NCI-H2227 treated with DMSO at 0.1 percent for 48 hours (cell line): ENCODE measurements at places on chromosomes 5 and 9.

GRCh38 chr5:109482748-109483147, 73.0 kb upstream of the PJA2 start:
- no peak for DNase-seq

- DNase-seq = no peak
Measured at GRCh38 chr5:143619040-143619439, 192.9 kb upstream of the HMHB1 start.

DNA sequence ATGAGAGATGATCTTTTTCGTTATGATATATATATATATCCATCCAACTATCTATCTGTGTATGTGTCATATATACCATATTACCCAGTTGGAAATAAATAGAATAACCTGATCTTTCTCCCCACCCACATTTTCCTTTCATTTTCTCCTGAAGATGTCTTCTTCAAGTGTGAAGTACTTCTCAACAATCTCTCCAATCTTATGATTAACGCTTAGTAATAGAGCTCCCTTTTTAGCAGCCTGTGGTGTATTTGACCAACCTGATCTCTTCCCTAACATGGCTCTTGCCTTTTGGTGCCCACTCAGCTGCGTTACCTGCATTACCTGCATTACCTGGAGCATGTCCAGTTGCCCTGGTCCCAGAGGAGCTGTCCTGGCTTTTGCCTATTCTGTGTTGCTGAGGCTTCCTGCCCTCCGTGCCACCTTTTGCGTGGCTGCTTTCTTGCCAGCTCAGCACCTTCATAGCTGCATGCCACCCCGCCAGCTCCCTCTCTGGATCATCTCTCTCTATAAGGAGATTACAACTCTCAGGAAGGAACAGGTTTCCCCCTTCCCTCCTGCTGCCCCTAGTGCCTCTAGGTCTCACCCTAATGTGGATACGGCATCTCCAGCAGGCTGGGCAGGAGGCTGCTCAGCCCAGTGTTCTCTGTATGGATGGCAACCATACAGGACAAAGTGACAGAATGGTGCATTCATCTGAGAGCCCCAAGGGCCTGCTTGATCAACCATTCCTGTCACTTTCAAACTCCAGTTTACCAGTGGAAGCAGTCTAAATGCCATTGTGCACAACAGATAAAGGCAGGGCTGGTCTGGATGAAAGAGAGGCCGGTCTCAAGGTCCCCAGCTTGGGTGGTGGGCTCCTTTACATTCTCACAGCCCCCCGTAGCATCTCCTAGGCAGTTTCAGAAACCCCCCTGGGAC, 126.7 kb downstream of the GADD45G start:
- no peak for DNase-seq

GRCh38 chr9:116693233-116693731, 6.2 kb downstream of the TRIM32 start:
- DNase-seq = no peak

GRCh38 chr5:133938039-133938821, 30.2 kb downstream of the C5orf15 start:
- DNase-seq = no peak

- no peak for DNase-seq
Measured at GRCh38 chr5:10399839-10400238, 41.8 kb upstream of the ROPN1L start.

GRCh38 chr5:28779161-28779754, 1740.9 kb upstream of the CDH9 start:
- DNase-seq = no peak

GRCh38 chr5:56838409-56839039, 23.2 kb downstream of the MAP3K1 start:
- DNase-seq = no peak

GRCh38 chr9:15277400-15278090, 29.5 kb downstream of the TTC39B start:
- no peak for DNase-seq
